Umbilical cord (tissue), 2 donors: ENCODE measurements at places on chromosomes 5 and 9.

- DNase-seq, result no peak
These were observed 109.8 kb upstream of the ATP10B start for GRCh38 chr5:160961761-160962160.

GRCh38 chr9:123341816-123342215 is 14.2 kb upstream of the CRB2 start:
- no peak for DNase-seq

GRCh38 chr9:84397822-84398221 is 57.3 kb upstream of the SLC28A3 start:
- DNase-seq, result peak; percentile 46

DNA sequence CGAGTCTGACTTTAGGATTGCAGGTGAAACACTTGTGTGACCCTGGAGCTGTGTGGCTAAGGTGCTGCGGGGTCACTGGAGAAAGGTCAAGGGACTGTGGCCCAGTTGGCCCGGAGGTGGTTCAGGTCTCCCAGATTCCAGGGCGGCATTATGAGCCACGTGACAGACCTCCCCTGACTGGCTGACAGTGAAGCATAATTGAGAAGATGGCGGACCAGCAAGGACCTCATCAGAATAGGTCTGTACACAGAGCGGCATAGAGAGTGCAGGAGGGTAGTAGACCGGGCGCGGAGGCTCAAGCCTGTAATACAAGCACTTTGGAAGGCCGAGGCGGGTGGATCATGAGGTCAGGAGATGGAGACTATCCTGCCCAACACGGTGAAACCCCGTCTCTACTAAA is 815 bp upstream of the ODF2 start:
- no peak for DNase-seq
